ENCODE measurements at places on chromosomes 1 and 21. TPM values are rescaled to one million over a fixed set of nuclear protein-coding genes. Genes with fewer than 3 reads are reported as not detected.
A peak's percentile ranks its signal among the peaks of the same experiment; 100 is the strongest.

- DNase-seq: no peak
Measured at GRCh38 chr1:82392946-82393345, 592.2 kb downstream of the ADGRL2 start.

DNA sequence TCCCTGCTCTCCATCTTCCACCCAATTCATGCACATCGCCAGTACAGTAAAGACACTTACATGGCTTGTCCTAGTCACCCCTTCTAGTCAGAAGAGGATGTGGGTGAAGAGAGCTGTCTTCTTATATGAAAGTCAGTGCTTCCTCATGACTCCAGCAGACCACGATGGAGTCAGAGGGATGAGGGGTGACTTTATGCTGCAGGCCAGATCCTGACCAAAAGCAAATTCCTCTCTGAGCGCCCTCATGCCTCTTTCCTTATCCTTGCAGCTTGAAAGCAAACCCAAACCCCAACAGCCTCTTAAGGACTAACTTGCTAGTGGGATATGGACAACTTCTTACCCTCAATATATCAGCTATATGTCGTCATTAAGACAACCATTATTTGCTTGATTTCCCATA is 348.2 kb upstream of the DUSP10 start:
- DNase-seq: no peak

DNA sequence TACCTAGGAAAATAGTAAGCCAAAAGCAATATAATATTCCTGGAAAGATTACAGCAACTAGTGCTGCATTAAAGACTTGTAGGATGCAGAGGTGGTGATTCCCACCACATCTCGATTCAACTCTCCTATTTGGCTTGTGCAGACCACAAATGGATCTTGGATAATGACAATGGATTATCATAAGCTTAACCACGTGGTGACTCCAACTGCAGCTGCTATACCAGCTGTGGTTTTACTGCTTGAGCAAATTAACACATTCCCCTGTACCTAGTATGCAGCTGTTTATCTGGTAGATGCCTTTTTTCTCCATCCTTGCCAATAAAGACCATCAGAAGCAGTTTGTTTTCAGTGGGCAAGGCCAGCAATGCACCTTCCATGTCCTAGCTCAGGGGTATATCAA is 542.7 kb upstream of the ADGRL4 start:
- DNase-seq: no peak

- no peak for DNase-seq
Measured at GRCh38 chr1:41919131-41919530, 409 bp upstream of the HIVEP3 start.

SLAMF7 gene
- 10.1 TPM for total RNA-seq

- DNase-seq: no peak
Measured at GRCh38 chr1:90502194-90502593, 214.9 kb downstream of the BARHL2 start.

GRCh38 chr1:31648641-31649357 is 4.1 kb upstream of the PEF1 start:
- DNase-seq: no peak

DNA sequence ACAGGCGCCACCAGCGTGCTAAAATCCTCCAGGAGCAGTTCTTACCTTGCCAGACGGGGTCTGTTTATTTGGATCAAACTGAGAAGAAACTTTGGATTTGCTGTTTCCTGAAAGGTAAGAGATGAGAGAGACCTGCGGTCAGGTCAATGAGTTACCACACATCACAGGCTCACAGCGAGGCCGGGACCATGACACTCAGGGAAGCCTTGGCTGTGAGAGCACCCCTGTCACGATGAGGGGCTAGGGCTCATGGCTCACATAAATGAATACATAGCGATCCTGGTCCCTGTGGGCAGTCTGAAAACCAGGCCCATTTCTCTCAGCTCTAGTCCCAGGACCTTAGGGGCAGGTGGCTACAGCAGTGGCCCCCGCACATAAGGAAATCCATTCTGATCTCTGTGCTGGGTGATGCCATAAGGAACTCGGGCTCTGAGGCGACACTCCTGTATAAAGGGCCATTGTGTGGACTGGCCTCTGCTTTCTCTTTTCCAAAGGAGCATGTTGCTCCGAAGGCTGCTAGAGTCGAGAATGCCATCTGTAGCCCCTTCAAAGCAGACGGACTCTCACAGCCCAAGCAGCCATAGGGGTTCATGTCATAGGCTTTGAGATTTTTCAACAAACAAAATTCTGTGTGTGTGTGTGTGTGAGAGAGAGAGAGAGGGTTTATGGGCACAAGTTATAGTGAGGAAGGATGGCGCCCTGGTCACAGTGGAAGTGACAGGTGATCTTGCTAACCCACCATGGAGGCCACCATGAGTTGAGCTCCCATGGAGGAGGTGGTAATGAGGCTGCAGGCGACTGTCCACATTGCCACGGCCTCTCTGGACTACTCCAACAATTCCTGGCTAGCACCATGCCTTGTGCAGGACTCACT is 9.0 kb upstream of the SRM start:
- no peak for DNase-seq

- peak; percentile 33 for DNase-seq
Measured at GRCh38 chr1:100538913-100539835, 1.2 kb downstream of the GPR88 start.

GJB4 gene
- not detected for total RNA-seq

RAB42 gene
- total RNA-seq: 5.9 TPM

DNA sequence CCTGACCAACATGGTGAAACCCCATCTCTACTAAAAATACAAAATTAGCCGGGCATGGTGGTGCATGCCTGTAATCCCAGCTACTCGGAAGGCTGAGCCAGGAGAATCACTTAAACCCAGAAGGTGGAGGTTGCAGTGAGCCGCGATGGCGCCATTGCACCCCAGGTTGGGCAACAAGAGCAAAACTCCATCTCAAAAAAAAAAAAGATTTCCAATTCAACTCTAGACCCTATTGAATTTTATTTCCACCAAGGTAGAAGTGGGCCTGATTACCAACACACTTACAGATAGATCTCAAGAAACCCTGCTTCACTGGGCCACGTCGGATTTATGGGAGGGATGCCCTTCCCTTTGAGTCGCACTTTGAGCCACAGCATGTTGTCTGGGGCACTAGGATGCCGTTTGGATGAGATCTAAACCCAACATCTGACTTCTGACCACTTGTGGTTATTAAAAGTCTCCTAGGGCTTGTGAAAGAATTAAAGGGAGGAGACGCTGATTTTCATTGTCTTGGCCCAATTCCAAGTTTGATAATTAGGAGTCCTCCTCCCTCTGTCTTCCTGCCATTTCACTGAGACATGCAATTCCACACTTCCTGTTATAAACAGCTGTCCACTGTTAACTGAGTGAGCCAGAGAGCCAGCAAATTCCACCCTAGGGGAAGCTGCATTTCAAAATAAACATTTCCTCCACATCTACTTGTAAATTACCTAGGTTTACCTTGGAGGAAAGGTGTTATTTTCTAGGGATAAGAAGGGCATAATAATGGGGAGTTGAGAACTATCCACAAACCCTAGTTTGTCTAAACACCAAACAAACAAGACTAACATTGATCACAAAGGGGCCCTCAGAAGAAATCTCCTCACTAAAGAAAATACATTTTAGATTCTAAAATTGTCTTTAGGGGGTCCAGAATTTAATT is 5.2 kb upstream of the RERE start:
- no peak for DNase-seq

- DNase-seq: no peak
Measured at GRCh38 chr1:247528812-247529474, 7.3 kb downstream of the OR2C3 start.

ASB17 gene
- not detected for total RNA-seq

AMPD1 gene
- 2.0 TPM for total RNA-seq

DNA sequence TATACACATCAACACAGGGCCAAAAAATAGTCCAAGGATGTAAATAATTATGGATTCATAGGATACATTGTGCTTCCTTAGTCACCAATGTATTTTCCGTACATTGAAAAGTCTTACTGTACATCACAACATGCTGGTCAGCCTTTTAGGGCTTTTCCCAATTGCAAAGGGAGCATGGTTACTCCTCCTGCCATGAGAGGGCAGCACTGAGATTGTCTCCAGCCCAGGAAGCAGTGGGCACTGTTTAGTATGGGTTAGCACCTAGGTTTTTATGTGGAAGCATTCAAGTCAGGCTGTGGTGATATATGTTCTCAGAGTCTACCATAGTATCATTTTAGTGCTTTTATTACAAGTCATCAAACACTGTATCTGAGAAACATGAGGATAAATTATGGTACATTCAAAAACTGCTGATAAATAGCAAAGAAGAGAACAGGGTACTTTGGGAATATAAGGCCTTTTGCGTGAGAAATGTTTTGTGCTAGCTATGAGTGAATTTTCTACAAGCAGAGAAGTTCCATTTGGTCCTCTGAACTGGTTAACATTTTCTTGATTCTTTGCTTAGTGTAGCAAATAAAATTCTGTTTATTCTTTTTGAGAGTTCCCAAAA is 34.0 kb downstream of the ST6GALNAC5 start:
- DNase-seq: peak; percentile 34

CHD5 gene
- 0.17 TPM for total RNA-seq

DNA sequence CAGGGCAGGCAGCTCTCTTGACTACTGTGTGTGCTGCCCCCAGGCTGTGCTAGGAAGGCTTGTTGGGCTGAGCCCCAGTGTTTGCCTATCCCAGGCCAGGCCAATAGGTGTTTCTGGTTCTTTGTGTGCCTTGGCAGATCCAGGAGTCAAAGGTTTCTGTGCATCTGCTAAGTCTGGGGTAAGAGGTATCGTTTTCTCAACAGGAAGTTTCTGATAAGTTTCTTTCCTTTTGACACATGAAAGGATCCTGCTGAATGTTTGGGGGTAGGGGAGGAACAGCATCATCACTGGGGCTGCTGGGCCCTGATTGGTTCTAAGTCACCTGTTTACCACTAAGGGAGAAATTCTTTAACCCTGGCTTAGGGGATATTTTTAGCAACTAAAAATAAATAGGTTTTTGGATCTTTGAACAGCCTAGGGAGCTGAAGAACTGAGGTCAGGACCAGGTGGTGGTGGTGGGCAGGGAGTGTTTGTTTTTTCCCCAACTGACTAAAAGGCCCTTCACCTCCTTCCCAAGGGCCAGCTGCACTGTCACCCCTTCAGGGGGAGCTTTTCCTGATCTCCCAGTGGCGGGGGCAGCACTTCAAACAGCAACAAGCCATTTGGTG is 85.1 kb downstream of the KCNN3 start:
- DNase-seq: no peak

CELA3A gene
- total RNA-seq: 1.0 TPM

- no peak for DNase-seq
Measured at GRCh38 chr1:156055281-156056048, 883 bp downstream of the LAMTOR2 start.

SERTAD4 gene
- 4.2 TPM for total RNA-seq

RABGAP1L gene
- total RNA-seq: 59.2 TPM

TTC34 gene
- 0.43 TPM for total RNA-seq

- DNase-seq: no peak
Measured at GRCh38 chr1:154859151-154859785, 10.8 kb downstream of the KCNN3 start.

- no peak for DNase-seq
Measured at GRCh38 chr1:17004466-17005364, 7.0 kb downstream of the ATP13A2 start.

RPF1 gene
- total RNA-seq: 24.3 TPM

PIK3C2B gene
- 90.4 TPM for total RNA-seq

All from mucosa of descending colon (tissue), 3 donors.